ENCODE measurements at places on chromosomes 5 and 9.
A peak's percentile ranks its signal among the peaks of the same experiment; 100 is the strongest.

DNA sequence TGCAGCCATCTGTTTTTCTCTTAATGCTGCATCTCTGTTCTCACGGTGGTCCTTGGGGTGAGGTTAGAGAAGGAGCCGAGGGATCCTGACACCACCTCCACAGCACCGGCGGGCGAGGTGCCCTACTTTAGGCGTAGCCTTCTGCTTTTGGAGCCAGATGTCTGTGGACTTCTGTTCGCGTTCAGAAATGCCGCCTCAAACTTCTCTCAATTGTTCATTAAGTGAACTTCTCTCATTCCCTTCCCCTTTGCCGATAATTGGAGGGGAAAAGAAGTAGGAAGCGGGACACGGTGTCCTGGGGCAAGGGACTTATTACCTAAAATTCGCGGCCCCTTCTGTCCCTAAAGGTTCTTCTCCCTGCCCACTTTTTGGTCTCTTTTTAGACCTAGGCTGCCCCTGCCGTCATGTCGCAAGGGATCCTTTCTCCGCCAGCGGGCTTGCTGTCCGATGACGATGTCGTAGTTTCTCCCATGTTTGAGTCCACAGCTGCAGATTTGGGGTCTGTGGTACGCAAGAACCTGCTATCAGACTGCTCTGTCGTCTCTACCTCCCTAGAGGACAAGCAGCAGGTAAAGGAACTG, 455 bp downstream of the KIF20A start:
- no peak for DNase-seq

GRCh38 chr5:128764601-128765310, 200.5 kb upstream of the SLC27A6 start:
- no peak for DNase-seq

DNA sequence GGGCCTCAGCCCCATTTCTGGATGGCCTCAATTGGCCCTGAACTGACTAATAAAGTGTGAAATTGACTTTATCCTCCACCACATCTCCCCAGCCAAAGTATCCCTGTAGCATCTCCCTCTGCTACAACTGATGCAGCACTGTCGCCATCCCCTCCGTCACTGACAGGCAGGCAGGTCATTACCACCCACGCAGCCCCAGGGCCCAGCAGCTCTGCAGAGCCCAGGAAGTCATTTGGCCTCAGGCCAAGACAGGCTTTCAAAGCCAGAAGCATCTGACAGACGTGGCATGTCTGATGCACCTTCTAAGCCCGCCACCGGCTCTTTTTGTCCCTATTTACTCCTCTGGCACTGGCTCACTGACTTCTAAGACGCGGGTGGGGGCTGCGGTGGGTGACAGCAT, 65.3 kb downstream of the ARHGEF37 start:
- DNase-seq = peak; percentile 45

DNA sequence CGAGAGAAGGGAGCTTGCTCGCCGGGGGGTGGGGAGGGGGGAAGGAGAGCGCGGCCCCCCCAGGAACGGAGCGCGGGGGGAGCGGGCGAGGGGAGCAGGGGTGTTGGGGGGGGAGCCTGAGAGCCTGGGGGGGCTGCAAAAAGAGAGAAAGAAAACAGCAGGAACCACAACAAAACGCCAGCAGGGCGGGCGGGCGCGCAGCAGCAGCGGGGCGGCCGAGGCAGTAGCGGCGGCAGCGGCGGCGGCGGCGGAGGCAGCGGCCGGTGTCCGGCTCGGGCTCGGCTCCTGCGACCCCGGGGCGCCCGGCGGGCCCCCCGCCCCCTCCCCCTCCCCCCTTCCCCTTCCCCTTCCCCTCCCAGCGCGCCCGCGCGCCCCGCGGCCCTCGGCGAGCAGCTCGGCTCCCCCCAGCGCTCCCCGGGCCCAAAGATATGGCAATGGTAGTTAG, 1.6 kb downstream of the NR2F1 start:
- DNase-seq = no peak

DNA sequence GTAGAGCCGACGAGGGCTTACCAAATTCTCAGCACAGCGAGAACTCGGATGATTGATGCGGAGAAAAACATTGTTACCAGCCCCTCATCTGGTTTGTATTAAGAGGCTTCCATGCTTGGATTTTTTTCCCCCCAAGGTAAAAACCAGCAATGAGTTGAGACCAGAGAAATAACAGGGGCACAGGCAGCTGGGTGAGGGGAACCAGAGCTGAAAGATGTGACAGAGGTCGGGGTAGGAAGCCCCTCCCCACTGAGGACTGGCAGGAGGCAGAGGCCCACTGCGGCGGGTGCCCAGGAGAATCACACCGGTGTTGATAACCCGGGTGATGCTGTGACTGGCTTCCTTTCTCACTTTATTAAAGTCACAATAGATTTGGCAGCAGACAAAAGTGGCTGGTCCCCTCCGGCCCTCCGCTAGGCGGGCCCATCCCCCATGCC, 116.5 kb upstream of the PHYKPL start:
- no peak for DNase-seq

DNA sequence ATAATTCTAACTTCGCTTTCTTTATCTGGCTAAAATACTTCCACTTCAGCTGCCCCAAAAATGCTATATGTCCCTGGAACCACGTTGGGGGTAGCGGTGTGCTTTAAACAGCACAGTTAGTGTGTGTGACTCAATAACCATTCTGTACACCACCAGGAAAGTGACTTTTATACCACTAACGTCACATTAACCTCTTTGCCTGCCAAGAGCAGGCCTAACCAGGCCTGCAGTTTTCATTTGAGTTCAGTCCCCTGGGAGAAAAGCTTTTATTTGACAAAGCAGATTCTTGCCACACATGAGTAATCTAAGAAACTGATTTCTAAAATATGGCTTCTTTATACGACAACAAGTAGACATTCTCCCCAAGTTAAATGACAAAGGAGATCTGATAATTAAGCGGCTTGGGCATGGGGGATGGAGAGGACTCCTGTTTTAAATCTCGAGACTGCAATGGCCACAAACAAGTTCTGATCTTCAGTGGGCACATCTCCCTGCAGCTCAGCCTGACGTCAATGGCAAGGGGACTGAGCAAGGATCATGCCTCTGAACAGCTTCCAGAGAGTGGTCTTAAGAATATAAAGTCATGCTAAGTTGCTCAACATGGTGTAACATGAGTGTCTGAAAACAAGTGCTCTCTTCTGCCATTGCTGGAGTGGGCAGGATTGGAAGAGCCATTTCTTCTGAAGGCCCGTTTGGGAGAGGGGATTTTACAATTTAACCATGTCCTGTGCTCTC, 91.8 kb downstream of the GLIS3 start:
- peak; percentile 33 for DNase-seq

GRCh38 chr5:167485061-167485774, 806.2 kb upstream of the WWC1 start:
- no peak for DNase-seq

DNA sequence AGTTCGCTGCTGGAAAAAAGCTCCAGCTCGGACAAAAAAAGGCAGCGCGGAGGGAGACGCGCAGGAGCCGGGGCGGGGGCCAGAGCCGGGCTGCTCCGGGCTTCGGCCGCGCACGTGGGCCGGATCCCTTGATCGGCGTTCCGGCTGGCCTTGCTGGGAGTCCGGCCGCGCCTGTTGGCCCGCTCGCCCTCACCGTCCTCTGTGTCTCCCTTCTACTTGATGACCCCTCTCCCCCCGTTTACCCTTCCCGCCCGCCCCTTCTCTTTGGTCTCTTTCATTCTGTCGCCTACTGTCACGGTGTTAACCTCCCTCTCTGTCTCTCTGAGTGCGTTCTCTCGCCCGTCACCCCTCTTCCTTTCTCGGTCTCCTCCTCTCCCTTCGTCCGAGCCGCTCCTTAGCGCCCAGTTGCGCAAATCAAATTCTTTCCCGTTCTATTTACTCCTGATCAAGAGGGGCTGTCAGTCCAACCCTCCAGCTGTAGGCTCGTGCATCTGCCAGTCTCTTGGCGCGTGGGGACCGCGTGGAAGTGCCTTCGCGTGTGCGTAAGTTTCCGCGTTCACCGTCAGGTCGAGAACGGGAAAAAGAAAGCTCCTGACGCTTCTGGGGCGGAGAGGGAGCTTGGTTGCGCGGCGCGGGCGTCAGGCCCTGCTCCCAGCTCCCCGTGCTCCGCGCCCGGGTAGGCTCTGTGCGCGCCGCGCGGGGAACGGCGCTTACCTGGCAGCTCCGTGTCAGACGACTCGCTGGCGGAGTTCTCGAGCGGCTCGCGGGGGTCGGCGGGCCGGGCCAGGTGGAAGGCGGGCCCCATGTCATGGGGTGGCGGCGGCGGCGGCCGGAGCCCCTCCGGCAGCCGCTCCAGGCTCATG, 798 bp downstream of the PITX1 start:
- DNase-seq = peak; percentile 81

- DNase-seq = no peak
Measured at GRCh38 chr9:72473474-72474261, 47.7 kb upstream of the TMC1 start.

DNA sequence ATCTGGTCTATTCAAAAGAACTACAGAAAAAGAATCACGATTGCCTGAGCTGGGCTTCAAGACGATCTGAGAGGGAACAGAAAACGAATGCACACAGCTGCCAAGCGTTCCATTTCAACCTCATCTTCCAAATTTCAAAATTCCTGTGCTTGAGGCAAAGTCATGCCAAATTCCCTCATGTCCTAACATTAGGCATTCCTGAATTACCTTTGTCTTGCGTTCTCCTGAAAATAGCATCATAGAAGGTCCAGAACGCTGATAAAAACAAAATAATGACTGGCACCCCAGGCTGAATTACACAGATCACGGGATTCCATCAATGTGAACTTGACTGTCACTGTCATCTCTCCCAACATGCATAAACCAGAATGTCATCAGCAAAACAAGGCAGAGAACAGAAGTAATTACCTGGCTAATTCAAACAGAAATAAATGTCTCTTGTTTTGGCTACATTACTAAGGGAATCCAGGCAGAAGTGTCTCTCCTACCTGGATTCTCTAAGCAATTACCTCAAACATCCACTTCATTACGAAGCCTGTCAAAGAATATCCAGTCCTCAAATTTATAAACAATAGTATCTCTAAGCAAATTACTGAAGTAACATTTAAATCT, 12.0 kb upstream of the CDH6 start:
- DNase-seq = no peak

DNA sequence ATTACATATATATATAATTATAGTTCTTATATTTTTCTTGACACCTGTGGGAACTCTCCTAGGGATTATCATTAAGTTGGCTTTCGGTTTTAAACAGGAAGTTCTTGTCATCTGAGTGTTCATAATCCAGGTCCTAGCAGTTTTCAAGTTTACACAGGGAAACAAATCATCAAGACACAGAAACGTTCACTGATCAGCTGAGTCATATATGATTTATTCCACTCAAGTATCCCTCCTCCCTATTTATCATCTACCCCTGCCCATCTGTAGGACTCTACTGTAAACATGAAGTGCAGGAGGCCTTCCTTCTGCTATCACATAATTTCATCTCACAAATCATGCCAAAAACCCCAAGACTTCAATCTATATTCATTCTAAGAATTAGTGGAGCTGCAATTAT, 6.3 kb downstream of the SLC25A51 start:
- no peak for DNase-seq

GRCh38 chr9:103522409-103522808, 527.3 kb downstream of the CYLC2 start:
- no peak for DNase-seq

GRCh38 chr5:6446626-6447309, 1.9 kb upstream of the UBE2QL1 start:
- DNase-seq = no peak

DNA sequence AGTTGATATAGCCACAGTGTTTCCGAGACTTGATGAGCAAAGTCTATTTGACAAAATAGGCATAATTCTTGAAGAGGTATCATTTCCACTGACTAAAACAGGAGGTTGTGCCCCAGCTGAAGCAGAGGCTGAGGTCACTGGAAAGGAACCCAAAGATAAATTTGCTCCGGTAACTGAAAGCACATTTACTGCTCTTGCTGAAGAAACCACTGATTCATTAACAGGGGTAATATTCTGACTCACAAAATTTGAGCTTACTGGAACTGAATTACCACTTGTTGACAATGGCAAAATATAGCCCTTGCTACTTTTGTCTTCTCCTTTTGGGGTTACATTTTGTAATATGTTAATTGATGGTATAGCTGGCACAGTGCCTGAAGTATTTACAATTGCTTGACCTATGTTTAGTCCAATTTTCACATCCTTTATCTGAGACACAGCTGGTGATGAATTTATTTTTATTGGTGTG, 30.2 kb downstream of the MLANA start:
- no peak for DNase-seq
